ENCODE measurements at places on chromosomes 2 and 18. TPM values are rescaled to one million over a fixed set of nuclear protein-coding genes. Genes with fewer than 3 reads are reported as not detected.

The ANKRD53 gene
- total RNA-seq, result 1.0 TPM

DNA sequence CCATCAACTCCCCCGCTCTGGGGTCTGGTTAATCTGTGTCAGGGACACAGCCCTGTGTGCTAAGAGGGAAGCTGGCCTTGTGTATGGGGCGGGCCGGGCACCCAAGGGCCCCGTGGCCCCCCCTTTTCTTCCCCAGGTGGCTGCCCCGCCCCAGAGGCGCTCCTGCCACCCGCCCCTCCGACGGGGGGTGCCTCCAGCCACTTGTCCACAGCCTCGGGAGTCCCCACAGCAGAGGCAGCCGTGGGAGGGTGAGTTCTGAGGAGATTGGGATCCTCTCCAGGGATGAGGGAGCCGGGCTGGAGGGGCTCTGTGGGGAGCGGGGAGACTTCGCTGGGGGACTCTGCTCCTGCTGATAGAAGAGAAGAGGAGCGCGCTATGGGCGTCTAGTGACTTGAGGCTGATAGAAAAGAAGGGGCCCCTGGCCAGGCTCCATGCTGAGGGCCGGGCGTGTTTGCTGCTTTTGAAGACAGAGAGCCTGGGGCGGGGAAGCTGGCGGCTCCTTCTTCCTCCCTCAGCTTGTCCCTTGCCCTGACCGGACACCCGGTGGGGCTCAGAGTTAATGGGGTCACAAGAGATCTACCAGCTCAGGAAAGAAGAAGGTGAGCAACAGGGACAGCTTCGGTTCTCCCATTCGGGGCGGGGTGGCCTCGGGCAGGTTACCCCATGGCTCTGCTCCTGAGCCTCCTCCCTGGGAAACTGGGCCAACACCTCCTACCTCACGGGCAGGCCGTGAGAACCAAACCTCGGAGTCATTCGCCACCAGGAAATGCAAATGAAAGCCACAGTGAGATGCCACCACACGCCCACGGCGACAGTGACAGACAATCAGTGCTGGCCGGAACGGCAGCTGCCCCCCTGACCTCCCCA lies 89.4 kb upstream of the TAF1B start:
- no peak for ATAC-seq

The CCDC102B gene
- total RNA-seq, result 15.1 TPM

DNA sequence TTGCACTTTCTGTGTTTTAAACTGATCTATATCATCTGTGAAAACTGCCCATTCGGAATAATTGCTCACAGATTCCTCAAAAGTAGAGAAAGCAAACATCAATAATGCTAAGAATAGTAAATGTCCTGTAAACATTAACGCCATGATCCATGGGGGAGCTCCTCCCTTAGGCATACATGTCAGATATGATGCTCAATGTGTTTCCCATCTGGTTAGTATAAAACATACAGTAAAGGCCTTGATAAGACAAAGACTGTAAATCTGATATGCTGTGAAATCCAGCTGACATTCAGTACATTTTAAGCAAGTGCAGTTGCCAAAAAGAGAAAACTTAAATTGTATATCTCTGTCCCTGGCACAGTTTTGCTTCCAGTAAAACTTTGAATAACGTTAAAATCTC lies 2.1 kb downstream of the DSEL start:
- no peak for ATAC-seq

DNA sequence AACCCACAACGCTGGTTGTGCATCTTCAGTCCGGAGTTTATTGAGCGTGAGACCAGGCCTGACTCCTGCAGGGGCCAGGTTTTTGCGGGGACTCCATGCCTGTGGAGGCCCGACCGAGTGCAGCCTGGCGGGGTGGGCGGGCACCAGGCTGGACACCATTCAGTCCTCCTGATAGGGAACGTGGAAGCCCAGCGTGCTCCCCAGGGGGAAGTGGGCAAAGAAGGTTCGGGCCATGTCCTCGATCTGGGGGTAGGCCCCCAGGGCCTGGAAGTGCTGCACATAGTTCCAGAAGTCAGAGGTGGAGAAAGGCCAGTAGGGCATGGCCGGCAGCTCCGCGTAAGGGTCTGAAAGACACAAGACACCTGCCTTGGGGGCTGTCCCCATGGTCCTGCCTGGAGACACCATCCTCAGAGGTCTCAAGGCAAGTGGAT lies 1.4 kb downstream of the OTOS start:
- ATAC-seq, result no peak

- peak; percentile 61 for ATAC-seq
Observed at GRCh38 chr2:172285010-172285621, 142.3 kb upstream of the ITGA6 start.

GRCh38 chr2:27209621-27210401 lies 2.0 kb upstream of the ATRAID start:
- no peak for ATAC-seq
